Hypothalamus (tissue), 51 donors: ENCODE measurements at places on chromosomes 5 and 9.

DNA sequence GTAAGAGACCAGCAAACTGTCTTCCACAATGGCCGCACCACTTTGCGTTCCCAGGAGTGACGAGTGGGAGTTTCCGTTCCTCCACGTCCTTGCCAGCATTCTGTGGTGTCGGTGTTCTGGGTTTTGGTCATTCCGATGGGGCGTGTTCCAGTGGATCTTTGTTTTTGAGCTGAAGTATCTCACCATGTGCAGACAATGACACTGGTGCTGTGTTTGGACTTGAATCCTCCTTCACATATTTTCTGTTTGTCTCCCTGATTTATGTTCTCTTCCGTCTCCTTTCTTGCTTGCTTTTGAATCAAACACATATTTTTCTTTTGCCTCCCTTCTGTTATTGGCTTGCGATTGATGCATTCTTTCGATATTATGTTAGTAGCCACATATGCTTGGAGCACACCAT is 60.8 kb upstream of the IRX4 start:
- no peak for DNase-seq

DNA sequence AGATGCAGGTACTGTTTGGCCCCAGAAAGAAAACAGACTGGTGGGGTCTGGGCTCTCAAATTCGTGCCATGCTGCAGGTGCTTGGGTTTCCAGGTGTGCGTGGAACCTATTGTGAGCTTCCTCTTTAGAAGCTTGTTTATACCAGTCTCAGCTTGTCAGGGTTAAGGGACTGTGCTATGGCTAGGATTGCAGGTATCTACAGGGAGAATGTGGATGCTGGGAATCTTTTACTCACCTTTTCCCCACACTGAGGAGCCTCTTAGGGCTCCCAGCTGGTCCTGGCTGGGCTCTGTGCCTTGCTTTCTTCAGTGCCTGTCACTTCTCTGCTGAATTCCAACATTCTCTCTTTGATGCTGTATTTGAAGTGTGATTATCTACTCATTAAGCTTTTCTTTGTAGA is 111.8 kb downstream of the WDR70 start:
- no peak for DNase-seq

DNA sequence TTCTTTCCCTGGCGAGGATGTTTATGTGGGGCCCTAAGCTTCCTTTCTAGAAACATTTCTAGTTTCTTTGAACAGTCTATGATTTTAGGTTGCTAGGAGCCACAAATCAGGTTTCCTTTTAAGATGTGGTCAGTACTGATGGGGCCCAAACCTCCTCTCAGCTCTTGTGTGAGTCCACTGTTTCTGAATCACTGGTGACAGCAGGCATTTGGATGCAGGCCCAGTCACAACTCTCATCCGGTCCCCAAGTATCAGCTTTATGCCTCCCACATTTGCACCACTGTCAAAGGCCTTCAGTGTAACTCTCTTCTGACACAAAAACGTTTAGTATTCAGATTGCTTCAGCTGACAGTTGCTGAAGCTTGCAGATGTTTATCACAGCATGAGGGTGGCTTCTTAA is 7.8 kb downstream of the DMRT2 start:
- peak; percentile 76 for DNase-seq

GRCh38 chr5:29054694-29055093 is 2016.3 kb upstream of the CDH9 start:
- DNase-seq: no peak

GRCh38 chr9:91790917-91791316 is 159.1 kb downstream of the ROR2 start:
- DNase-seq: no peak

DNA sequence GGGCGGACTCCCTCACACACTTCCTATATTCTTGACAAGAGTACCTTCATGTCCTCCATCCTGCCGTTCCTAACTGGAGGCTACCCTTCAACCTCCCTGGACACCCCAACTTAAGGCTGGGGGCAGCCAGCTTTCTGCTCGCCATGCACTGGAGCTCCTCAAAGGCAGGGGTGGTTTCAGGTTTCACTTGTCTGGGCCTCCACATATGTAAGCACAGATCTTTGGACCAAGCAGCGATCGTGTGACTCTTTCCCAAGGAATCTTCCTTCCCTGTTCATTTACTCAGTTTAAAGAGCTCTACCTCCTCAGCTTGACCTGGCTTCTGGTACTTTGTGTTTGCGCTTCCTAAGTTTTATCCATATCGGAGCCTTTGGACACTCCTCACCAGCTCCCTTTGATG is 34.2 kb upstream of the TRPC7 start:
- no peak for DNase-seq

- DNase-seq: no peak
These were observed 141.4 kb downstream of the PLK2 start for GRCh38 chr5:58318468-58318867.

GRCh38 chr9:125754096-125754495 is 6.9 kb downstream of the PBX3 start:
- DNase-seq: no peak

- no peak for DNase-seq
These were observed 374.9 kb downstream of the TLE4 start for GRCh38 chr9:79946712-79947111.

DNA sequence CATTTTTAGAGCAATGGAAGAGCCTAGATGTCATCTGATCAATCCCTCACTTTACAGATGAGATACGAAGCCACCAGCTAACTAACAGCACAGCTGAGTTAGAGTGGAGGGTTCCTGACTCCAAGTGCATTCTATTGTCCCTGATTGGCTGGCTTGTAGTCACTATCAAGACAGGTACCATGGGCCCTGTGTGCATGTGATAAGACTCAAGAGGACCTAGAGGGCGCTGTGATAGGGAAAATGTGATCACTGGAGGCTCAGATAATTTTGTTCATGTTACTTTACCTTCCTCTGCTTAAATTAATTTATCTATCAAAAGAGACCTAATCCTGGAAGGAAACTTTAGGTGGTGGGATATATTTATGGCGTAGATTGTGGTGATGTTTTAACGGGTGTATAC is 19.5 kb upstream of the SNAPC3 start:
- no peak for DNase-seq

DNA sequence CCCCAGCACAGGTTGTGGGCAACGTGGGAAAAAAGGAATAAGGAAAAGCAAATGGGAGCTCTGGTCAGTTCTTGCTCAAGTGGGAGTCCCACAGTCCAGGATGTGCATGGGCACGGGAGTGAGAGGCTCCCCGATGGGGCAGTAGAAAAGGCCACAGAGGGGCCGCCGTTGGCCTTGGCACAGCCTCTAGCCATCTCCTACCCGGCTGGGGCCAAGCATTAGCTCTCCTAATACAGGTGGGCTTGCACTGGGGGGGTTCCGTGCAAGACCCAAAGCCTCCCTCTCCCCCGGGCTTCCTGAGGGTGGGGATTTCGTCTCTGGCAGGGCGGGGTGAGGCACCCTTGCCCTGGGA is 212.2 kb upstream of the MVB12B start:
- DNase-seq: no peak
